Neural crest cell (in vitro differentiated cells): ENCODE measurements at places on chromosomes 1 and 21.

- no peak for DNase-seq
Observed at GRCh38 chr1:93656491-93656890, 25.1 kb downstream of the BCAR3 start.

- no peak for DNase-seq
Observed at GRCh38 chr1:186139701-186140100, 235.4 kb downstream of the TPR start.

GRCh38 chr1:86183810-86184209 is 27.2 kb upstream of the COL24A1 start:
- DNase-seq, result no peak

- no peak for DNase-seq
Observed at GRCh38 chr21:32733990-32734613, 6.3 kb upstream of the SYNJ1 start.

DNA sequence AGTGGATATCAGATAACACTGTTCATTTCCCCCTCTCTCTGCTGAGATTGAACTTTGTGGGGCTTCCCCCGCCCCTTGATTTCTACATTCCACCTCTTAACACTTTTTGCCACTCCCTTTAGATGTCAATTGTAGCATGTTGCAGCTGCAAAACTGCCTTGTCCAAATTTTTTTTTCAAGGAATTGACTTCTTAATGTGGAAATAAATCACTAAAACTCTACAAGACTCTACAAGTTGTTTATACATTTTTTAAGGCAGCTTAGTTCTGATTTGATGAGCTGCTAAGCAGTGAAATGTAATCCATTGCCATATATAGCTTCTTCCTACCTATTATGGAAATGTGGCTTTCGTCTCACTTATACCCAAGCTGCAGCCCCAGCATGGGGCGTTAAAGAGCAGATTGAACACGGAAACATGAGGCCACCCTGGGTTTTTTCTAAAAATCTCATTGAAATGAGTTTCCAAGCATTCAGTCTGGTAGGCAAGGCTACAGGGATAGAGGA is 132.2 kb downstream of the SYT2 start:
- no peak for DNase-seq

DNA sequence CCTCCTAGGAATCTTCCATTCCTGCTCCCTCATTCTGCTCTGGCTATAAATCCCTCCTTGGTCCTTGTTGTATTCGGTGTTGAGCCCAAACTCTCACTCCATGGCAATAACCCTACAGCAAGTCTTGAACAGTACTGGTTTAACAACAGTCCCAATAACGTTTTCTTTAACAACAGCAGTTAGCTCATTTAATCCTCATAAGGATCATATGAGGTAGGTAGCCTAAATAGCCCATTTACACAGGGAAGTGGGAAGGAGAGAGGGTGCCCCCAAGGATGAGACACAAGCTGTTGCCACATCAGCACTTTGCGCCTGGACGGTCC is 444 bp upstream of the AGTRAP start:
- no peak for DNase-seq

DNA sequence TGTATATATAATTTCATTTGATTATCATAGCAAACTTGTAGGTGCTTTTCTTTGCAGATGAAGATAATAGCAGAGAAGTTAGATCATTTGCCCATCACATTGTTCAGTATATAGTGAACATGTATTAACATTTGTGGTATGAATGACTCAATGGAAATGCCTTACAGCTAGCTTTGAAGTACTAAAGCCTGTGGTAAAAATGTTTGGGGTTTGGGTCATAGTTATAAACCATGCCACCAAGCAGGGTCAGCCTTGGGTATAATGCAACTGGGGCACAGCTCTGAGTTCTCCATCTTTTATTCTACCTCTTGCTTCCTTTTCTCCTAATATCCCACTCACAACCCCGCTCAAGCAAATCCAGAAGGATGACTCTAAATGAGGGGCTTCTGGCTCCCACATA is 141.6 kb downstream of the KCNT2 start:
- no peak for DNase-seq

DNA sequence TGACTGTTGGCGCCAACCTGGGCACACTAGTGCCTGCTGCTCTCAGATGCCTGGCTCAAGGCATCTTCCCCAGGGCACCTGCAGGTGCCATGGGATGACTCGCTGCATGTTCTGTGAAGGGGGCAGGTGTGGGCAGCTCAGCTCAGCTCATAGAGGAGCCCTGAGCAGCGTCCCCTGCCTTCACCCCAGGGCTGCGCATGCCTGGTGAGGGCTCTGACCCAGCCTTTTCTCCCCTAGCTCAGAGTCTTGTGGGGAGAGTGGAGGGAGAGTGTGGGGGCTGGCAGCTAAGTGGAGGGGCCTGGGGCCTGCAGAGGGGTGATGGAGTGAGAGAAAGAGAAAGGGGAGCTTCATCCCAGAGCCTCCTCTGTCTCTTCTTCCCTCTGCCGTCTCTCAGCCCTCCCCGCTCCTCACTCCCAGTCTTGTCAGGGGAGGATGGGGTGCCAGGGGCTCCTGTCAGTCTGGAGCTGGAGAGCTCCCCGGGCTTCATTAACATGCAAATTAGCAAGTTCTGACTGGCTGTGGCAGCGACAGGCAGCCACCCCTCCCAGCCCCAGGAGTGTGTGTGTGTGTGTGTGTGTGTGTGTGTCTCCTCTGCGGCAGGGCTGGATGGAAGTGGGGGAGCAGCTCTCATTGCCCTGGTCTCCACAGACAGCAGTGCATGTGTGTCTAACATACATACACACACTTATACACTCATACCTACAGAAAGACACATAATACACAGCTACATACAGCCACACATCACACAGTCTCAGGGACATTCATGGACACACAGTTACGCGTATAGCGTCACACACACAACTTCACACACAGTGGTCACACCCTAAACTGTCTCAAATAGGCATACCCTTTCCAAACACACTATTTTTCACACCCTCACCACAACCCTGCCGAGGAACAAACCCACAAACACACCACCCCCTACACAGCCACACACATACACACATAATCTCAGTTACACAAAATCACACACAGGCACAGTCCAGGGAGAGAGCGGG is 34.0 kb downstream of the FOXO6 start:
- DNase-seq, result no peak

- DNase-seq, result no peak
Observed at GRCh38 chr21:31609081-31609480, 50.4 kb upstream of the SOD1 start.

DNA sequence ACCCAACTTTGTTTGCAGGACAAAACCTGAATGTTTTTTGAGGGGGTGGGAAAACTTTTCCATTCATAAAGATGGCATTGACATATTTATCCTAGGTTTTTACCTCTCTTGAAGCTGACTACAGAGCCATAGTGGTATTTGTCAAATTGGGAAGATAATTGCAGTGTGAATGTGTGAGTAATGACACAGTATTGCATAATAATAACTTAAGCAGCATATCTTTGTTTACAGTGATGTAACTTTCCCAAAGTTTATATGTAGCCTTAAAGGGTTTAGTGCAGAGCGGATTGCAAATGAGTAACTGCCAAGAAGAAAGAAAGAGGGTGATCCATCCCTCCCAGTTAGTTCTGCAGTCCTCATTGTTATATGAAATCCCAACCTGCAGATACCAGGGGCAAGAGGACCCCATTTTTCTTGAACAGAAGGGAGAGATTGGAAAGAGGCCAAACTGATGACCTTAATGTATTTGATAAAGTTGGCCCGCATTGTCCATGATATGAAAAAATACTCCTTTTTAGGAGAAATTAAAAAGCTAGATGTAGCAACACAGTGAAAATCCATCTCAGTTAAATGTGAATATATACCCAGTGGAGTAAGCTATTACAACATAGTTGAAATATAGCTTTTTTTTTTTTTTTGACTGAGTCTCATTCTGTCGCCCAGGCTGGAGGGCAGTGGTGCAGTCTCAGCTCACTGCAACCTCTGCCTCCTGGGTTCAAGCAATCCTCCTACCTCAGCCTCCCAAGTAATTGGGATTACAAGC is 23.7 kb upstream of the NFIA start:
- DNase-seq, result no peak

DNA sequence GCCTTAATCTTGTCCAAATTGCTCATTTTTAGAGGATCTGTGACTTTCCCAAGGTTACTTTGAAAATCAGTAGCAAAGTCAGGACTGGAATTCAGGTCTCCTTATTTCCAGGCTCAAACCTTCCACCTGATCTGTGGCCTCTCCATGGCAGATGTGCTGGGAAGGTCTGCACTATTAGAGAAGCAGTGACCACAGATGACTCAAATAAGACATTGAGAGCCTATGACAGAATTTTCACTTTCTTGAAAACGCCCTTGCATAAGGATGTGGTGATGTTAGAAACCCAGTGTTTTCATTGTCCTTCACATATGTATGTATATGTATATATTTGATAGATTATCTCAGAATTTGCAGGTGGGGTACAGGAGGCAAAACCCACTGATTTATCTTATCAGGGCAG is 45.3 kb downstream of the TTC39A start:
- DNase-seq, result no peak

DNA sequence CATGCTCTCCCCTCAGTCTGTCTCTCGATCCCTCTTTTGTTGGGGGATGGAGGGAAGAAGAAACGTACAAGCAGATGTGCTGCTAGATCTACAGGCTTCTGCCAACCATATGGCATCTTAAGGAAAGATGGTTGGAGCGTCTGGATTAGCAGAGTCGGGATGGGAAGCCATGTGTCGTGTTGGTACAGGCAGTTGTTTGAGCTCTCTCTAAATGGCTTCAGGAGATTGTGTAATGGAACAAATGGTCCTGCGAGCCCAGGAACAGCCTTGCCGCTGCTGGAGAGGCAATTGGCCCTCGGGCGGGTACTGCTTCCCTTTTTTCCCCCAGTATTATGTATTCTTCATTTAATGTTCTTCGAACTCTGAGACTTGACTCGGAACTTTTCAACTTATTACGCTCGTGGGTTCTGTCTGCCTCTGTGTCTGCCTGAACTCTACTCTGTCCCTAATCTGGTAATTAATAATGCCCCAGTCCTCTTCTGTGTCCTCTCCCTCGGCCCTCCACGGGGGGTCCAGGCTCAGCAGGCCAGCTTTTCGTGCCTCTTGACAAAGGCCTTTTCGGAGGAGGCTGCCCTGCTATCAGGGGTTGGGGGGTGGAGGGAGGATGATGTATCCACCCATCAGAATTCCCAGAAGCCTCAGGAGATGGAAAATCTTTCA is 215.3 kb downstream of the SDCCAG8 start:
- no peak for DNase-seq

DNA sequence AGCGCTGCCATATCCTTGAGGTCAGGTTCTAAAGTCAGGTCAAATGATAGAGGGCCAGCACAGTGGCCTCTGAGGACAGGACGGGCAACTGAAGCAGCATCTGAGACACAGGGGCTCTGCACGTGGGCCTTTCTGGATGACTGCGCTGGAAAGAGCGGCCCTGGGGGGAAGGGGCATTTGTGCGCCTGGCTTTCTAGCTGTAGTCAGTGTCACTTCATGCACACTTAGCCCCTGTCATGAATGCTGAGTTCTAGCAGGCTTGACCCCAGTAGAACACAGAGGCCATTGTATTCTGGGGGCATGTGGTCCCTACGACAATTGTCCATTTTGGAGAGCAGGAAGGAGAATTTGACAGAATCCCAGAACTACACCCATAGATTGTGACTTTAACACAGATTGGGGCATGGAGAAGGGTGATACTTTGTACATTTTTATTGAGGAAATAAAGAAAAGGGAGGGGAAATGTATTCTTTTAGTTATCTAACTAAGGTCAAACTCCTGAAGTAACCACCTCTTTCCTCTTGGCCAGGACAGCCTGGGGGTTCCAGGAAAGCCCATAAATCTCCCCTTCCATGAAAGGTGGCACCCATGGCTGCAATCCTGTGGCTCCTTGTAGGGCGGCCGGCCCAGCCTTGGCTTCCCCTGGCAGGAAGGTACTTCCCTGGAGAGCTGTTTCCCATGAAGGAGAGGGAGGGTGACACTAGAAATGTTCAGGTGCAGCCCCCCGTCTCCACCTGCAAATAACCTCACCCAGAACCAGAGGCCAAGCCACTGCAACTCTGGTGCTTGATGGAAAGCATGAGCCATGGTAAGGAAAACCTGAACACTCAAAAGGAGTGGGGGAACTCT is 34.4 kb downstream of the NTPCR start:
- peak; percentile 36 for DNase-seq

- no peak for DNase-seq
Observed at GRCh38 chr1:196858811-196859210, 29.0 kb upstream of the CFHR4 start.

GRCh38 chr1:75861831-75862230 is 65.1 kb downstream of the MSH4 start:
- DNase-seq, result no peak

GRCh38 chr1:24925963-24926362 is 4.1 kb downstream of the RUNX3 start:
- no peak for DNase-seq

DNA sequence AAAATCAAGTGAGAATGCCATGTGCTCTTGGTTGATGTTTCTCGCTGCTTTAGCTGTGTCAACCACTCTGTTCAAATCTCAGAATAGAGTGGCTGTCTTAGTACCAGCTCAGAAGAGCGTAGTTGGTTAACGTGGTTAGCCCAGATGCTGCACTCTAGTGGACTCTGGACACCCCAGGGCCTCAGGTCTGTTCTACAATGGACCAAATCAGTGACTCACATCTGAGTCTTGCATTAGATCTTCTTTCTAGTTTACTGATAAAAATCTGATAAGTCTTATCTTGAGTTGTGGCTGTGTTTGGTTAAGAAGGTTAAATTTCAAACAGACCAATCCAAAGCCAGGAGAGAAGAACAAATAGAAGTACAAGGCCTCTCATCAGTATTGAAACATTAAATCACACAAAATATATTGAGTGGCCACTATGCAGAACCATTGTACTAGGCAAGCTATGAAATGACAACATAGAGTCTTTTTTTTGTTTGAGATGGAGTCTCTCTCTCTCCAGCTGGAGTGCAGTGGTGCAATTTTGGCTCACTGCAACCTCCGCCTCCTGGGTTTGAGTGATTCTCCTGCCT is 104.1 kb downstream of the NR5A2 start:
- no peak for DNase-seq

- DNase-seq, result no peak
Observed at GRCh38 chr1:99476058-99476457, 169.9 kb upstream of the PALMD start.

GRCh38 chr1:89790592-89790991 is 30.2 kb upstream of the LRRC8D start:
- DNase-seq, result no peak

DNA sequence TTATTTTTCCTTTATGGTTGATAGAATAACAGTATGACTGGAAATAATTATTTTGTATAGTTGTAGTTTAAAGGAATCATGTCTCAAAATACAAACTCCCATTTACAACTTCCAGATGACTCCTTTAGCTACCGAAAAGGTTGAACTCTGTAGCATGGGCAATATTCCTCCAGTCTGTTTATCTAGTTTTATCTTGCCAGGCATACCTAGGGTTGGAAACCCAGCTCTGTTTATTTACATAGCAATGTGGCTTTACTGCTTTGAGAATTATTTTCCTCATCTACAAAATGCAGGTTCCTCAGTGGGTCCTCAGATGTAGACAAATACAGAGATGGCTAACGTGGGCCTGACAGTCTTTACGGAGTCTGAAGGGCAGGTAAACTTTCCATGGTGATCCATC is 51.1 kb downstream of the C8A start:
- no peak for DNase-seq

- DNase-seq, result no peak
Observed at GRCh38 chr1:23557471-23558124, 1.7 kb downstream of the ID3 start.
